ENCODE measurements at places on chromosomes 3 and 15.

DNA sequence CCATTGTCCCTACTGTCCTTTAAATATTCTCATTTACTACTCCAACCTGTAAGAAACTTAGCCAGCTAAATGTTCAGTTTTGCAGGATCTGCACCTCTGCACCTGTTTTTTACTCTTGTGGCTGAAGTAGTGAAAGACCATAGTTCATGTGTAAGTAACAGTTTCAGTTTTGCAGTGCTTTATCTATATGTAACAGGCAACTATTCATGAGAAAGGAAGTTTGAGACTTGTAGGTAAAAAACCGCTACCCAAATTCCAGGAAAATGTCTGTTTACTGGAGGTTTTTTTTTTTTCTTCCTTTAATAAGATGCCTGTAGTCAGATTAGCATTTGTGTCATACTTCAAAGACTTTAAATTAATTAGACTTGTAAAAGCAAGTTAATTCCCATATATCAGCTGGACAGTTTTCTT lies 25.4 kb upstream of the MBNL1 start:
- DNase-seq: no peak
- no peaks in the 10 kb centered on the region for H3K27me3 ChIP-seq
- H3K4me3 ChIP-seq: peak overlapping the region; percentile 88
- peak overlapping the region; percentile 90 for H3K27ac ChIP-seq

- DNase-seq: peak; percentile 31
- H3K36me3 ChIP-seq: no peaks in the 10 kb centered on the region
- peaks cover under 1% of the 10 kb centered on the region for H3K27me3 ChIP-seq
- H3K27ac ChIP-seq: peak overlapping the region; percentile 77
Measured at GRCh38 chr3:97815149-97815917, 6.5 kb upstream of the CRYBG3 start.

DNA sequence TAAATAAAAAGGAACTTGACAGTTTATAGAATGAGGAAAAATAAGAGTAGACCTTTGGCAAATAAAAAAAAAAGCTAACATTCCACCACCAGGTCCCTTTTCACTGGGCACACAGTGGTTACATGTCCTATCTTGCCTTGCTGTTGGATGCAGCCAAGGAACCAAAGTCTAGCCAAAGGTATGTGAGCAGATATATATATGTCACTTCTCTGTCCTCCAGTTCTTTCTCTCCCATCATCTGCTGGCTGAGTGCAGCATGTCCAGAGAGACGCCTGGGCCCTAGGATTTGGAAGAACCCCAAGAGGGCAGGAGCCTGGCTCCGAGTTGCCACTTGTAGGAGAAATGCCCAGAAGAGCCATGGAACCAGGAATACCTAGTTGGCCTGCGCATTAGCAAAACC lies 104.7 kb downstream of the SERPINI1 start:
- peaks cover 3% of the 10 kb centered on the region for H3K27me3 ChIP-seq
- no peak overlapping the region for H3K4me3 ChIP-seq
- DNase-seq: no peak

DNA sequence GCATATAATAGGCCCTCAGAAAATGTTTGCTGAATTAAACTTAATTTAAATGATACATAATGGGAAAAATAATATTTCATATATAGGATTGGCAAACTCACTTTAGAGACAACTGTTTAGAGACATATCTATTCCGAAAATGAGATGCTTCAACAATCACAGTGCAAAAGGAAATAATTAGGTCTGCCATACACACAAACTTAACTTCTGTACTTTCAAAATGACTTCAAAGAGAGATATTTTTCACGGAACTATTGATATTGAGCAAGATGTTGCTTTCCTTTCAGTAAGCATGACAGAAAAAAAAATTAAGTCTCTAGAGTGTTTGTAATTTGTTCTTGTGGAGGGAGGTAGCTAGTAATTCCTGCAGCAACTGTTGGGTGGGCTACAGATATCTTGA lies 769.5 kb downstream of the TUSC7 start:
- no peak overlapping the region for H3K27ac ChIP-seq
- no peaks in the 10 kb centered on the region for H3K36me3 ChIP-seq
- no peaks in the 10 kb centered on the region for H3K4me1 ChIP-seq
- no peak overlapping the region for H3K4me3 ChIP-seq

DNA sequence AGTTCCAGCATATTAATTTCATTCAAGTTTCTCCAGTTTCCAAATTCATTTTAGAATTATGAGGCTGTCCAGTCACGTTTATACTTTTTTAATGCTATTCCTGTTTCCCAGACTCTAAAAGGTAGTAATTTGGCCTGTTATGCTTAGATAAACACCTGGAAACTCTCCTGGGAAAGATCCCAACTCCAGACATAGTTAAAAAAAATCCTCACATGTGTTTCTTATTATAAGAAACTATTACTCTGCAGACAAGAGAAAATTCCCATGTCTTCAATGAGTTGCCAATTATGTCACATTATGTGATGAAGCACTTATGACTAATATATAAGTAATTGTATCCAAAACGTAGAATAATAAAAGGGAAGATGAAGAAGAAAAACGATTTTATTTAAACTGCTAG lies 137.1 kb upstream of the TMC3 start:
- H3K27me3 ChIP-seq: peaks cover 14% of the 10 kb centered on the region
- DNase-seq: no peak
- no peak overlapping the region for H3K4me3 ChIP-seq
- H3K27ac ChIP-seq: no peak overlapping the region
- H3K36me3 ChIP-seq: no peaks in the 10 kb centered on the region

- no peak overlapping the region for H3K4me3 ChIP-seq
- H3K36me3 ChIP-seq: no peaks in the 10 kb centered on the region
- H3K27me3 ChIP-seq: no peaks in the 10 kb centered on the region
- DNase-seq: no peak
Measured at GRCh38 chr3:30289324-30289723, 317.1 kb upstream of the TGFBR2 start.

DNA sequence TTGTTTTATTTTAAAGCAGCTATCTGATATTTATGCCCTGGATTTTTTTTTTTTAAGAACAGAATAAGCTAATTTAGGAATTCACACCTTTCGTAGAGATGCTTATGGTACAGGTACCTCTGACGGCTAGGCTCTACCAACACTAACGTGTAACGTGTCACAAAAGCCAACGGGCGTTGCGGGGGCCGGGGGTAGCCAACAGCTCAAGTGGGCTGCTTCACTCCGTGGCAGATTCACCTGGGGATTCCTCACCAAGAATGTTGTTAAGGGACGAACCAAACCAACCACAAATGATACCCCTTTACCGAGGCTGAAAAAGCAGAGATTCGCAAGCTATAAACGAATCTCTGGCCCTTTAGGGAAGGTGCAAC lies 1.0 kb downstream of the TMCC1 start:
- H3K27ac ChIP-seq: peak overlapping the region; percentile 92
- no peaks in the 10 kb centered on the region for H3K27me3 ChIP-seq
- DNase-seq: no peak
- peaks cover 16% of the 10 kb centered on the region for H3K36me3 ChIP-seq
- H3K4me1 ChIP-seq: peaks cover 54% of the 10 kb centered on the region

GRCh38 chr3:17683542-17684207 lies 58.8 kb downstream of the TBC1D5 start:
- no peak overlapping the region for H3K4me3 ChIP-seq
- DNase-seq: no peak
- no peaks in the 10 kb centered on the region for H3K27me3 ChIP-seq
- H3K4me1 ChIP-seq: peaks cover 5% of the 10 kb centered on the region

DNA sequence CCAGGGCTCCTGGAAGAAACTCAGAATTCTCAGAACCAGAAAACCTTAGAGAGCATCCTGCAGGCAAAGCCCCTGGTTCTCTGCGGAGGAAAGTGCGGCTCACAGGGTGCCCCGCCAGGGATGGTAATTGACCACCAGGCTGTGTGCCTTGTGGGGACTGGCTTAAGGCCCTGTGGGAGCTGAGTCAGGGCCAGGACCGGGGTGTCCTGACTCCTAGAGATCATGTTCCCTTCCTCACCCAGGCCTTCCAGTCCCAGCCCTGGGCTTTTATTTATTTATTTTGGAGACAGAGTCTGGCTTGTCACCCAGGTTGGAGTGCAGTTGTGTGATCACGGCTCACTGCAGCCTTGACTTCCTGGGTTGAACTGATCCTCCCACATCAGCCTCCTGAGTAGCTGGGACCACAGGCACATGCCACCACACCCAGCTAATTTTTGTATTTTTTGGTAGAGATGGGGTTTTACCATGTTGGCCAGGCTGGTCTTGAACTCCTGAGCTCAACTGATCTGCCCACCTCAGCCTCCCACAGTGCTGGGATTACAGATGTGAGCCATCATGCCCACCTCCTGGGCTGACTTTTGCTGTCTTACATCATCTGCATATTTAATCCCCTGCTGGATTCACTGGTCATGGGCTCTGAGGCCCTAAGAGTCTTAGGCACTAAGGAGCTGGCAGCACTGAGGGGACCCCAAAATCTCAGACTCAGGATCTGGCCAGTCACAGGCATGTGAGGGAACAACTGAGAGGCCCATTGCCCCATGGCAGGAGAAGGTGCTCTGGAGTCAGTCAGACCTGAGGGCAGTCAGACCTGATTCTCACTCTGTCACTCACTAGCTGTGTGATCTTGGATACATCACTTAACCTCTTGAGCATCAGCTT lies 20.4 kb upstream of the LAMP3 start:
- no peak for DNase-seq
- H3K27ac ChIP-seq: no peak overlapping the region
- H3K4me1 ChIP-seq: peaks cover 26% of the 10 kb centered on the region
- H3K27me3 ChIP-seq: peaks cover 22% of the 10 kb centered on the region

DNA sequence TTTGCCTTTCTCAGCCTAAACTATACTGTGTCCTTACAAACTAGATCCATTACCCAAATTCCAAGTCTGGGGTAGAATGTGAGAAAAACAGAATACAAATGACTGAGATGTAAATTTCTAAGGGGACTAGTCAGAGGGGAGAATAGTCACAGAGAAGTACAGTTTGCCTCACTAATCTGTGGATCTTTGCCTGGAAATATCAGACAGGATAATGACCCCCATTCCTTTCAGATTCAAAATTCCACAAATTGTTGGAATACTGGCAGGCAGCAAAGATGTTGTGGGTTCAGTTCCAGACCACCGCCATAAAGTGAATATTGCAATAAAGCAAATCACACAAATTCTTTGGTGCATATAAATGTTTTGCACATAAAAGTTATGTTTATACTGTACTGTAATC lies 762.8 kb upstream of the NR2F2 start:
- H3K4me3 ChIP-seq: no peak overlapping the region
- peaks cover 19% of the 10 kb centered on the region for H3K27me3 ChIP-seq
- no peak for DNase-seq
- H3K4me1 ChIP-seq: no peaks in the 10 kb centered on the region
- no peaks in the 10 kb centered on the region for H3K36me3 ChIP-seq
- no peak overlapping the region for H3K27ac ChIP-seq

DNA sequence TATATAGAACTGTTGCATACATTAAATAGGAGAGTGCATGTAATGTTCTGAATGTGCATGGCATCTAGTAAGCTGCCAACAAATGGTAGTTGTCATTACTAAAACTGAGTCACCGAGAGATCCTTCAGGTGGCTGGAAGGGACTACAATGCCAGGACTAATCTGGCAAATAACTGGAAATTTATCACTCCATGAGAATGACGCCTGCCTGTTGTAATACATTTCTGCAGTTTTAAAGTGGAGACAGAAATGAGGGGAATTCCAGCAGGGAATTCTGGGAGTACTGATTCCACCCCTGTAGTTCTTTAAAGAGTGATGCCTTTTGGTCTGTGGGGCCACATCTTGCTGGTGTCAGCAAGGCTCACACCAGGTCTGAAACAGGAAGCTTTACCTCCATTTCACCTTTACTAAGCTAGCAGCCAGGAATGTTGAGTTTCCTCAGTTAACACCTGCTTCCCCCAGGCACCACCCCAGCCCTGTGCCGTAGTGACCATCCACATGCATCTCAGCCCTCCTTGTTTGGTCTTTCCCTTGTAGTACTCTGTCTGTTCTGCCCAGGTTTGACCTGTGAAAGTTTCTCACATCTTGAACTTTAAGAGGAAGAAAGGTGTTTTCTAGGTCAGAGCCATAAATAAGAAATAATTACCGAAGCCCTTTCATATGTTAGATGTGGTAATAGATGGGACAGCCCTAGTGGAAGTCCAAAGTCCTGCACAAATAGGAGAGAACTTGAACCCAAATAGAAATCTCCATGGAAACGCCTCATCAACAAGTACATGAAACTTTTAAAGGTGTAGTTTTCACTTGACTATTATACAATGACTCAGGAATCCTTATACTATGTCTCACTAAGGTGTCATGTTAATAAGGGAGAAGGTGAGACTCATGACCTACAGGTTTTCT lies 56.7 kb upstream of the LMOD3 start:
- no peak overlapping the region for H3K4me3 ChIP-seq
- H3K27ac ChIP-seq: peak overlapping the region; percentile 69
- DNase-seq: no peak
- peaks cover 38% of the 10 kb centered on the region for H3K4me1 ChIP-seq
- no peaks in the 10 kb centered on the region for H3K27me3 ChIP-seq
- H3K36me3 ChIP-seq: peaks cover 75% of the 10 kb centered on the region

DNA sequence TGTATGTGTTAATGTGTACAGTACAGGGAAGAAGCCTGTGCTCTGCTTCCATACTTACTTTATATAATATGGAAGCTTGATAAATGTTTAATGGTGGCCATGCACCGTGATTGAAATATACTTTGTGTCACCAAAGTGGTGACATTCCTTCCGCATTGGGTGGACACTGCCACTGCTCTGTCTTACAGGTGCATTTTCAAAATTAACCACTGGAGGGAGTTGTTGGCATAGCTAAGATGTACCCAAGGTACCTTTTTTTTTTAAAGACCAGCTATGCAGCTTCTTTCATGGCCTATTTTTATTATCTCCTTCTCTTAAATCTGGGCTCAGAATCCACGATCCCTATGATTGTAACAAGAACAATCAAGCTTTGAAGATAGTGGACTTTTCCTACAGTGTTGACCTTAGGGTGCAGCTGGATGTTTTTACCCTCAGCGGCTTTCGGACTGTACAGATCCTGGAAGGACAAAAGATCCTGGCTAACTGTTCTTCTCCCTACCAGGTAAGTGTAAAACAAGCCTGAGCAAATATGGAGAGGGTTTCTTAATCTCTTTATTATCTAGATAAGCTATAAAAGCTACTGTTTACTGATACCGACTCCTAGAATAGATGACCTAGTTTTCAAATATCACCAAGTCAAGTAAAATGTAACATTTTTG lies 21.6 kb upstream of the PAK6 start:
- no peak overlapping the region for H3K27ac ChIP-seq
- DNase-seq: no peak
- H3K27me3 ChIP-seq: no peaks in the 10 kb centered on the region
- peaks cover 86% of the 10 kb centered on the region for H3K36me3 ChIP-seq
- H3K4me3 ChIP-seq: no peak overlapping the region
